Stimulated activated CD4-positive, alpha-beta T cell treated with anti-CD3 and anti-CD28 coated beads, TNF-alpha, amount 100 ng/mL, for 1 hour (primary cell): ENCODE measurements at places on chromosomes 2 and 18.

DNA sequence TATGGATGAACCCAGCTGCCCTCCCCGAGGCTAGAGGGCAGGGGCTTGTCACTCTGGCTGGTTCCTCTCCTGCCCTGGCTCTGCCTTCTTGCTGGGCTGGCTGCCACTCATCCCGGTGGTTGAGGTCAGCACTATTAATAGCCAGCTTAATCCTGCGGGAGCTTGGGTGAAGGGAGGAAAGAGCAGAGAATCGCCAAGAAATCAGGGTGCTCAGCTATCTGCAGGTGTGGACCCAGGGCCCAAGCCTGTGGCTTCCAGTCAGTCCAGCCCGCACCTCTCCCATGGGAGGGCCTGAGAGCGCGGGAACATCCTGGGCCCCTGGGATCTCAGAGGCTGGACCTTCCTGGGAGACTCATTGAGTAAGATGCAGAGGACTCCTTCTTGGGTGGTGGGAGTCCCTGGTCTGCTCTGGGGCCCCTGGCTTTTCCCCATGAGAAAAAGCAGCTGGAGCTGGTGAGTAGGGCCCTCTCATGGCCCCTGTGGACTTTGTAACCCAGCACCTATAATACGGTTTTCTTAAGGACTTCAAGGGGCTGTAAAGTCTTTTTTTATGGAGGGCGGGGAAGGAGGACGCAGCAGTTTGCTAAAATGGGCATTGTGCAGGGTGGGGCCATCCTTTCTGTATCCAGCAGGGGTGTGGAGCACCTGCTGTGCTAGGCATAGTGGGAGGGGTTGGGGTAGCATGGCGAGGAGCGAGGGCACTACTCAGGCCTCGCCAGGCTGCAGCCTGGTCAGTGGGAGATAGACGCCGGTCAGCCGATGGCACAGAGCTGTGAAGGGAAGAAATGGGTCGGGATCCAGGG is 27.4 kb upstream of the CNNM3 start:
- no peak for DNase-seq

DNA sequence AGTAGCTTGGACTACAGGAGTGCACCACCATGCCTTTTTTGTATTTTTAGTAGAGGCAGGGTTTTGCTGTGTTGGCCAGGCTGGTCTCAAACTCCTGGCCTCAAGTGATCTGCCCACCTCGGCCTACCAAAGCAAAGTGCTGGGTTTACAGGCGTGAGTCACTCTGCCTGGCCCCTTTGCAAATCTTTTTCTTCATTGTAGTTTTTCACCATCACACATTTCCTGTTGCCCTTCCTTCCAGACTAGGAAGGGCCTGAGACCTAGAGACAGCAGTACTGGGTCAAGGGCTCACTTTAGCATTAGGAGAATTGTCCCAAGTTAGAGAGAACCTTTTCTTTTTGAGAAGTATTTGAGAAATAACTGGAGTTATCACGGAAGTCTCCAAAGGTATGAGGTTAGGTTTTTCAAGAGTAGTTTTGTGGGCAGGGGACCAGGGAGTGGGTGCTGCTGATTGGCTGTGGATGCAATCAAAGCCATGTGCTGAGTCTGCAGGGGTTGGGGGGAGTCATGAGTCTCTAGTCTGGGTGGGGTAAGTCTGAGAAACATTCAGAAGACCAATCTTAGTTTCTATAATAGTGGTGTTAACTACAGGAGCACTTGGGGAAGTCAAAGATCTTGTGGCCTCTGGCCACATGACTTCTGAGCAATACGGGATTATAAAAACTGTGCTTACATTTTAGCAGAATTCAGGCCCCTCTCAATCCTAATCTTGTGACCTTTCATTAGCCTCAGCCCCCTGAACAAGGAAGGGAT is 23.7 kb downstream of the B3GNT2 start:
- DNase-seq, result no peak

DNA sequence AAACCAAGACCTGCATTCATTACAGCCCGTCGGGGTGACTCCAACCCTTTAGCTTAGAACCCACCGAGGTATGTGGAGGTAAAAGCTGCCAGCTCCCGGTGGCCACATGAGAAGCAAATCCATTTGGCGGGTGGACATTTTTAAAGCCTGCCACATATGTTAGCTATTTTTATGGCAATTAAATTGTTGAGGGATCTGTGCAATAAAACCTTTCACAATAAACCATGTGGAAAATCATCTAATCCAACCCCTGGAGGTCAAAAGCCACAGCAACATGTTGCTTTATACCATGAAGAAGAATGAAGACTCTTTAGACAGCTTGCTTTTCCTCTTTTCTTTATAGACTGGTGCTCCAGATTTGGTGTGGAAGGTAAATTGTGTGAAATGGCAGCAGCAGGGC is 176.3 kb downstream of the AGPS start:
- no peak for DNase-seq

DNA sequence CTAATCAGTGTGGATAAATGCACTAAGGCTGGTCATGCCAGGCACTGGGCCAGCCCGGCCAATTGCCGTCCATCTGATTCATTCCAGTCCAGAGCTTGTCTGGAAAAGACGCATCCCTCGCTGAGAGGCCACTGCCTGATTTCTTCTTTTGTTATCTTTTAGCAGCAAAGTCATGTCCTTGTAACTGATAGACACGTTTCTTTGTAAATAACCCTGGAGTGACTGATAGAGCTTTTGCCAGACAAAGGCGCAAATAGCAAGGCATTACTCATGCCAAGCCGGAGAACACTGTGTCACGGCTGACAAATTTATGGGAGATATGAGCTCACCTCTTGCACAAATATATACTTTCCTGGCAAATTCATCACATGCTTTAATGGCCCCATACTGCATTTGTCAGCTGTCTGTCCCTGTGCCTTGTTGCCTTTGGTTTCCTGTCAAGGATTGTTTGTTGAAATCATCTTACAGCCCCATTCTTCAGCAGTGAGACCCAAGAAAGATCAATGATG is 164.4 kb downstream of the ETAA1 start:
- DNase-seq, result no peak

GRCh38 chr2:132896073-132896472 is 226.1 kb upstream of the LYPD1 start:
- no peak for DNase-seq

- DNase-seq, result no peak
These were observed 32.3 kb downstream of the CARF start for GRCh38 chr2:202944408-202944807.

DNA sequence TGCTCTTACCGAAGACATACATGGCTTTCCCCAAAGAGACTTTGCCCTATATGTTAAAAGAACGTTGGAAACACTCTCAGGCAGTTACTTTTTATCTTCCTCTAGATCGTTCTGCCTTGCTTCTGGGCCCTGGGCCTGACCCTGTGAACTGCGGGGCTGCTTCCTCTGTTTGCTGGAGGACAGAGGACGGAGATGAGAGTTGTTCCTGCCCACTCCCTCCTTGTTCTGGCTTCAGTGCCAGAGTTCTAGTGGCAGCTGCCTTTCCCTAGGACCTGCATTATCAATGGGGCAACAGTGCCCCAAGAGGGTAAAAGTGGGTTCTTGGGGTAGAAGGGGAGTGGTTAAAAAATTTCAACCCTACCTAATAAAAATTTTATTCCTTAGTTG is 6.5 kb upstream of the FN1 start:
- no peak for DNase-seq

- DNase-seq, result no peak
These were observed 5.8 kb upstream of the MEIS1 start for GRCh38 chr2:66428986-66429612.

GRCh38 chr2:110682267-110682666 is 4.4 kb upstream of the BUB1 start:
- no peak for DNase-seq

GRCh38 chr18:36183987-36184386 is 3.3 kb upstream of the MOCOS start:
- DNase-seq, result no peak

DNA sequence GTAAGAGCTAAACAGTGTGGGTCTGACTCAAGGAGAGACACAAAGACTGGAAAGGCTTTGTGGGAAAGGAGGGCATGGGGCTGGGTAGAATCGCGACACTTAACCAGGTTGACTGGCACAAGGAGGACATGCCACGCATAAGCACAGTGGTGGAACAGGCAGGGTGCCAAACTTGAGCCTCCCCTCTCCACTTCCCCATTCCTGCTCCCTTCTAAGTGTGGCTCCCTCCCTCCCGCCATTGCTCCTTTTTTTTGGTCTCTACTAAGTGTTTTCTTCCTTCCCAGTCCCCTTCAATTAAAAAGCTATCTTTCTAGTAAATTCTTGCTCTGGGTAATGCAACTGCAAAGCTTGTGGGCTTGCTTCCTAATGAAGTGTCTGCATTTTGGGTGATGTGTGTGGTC is 40.3 kb upstream of the ZFP36L2 start:
- DNase-seq, result no peak

DNA sequence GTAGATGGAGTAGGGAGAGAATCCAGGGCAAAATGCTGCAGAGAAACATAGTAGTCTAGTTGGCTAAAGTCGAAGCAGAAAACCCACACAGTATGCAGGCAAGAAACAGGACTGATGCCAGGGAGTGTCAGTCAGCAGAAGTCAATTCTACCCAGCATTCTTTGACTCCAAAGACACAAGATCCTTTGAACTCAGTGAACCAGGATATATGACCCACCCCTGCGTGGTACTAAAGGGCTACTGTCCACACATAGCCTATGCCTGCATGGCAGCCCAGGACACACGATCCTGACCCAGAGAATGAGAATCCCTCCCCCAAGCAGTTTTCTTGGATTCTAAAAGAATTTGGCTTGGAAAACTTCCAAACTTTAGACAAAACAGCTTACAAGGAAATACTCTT is 42.5 kb downstream of the ALK start:
- DNase-seq, result no peak

DNA sequence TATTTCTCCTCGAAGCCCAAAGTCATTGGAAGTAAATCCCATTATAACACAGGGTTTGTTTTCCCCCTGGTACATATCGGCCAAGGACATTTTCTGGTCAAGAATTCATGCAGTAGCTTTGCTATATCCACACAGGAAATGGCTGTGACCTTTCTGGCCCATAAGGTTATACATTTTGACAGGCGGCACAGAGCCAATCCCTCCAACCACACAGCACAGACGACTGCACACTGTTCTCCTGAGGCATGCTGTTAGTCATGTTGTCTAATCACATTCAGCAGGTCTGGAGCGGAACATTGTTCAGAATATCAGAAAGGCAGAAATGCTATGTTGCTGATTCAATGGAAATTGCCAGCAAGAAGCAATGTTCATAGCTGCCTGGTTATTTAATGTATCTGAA is 742.3 kb upstream of the SLC8A1 start:
- no peak for DNase-seq

GRCh38 chr18:54822872-54823845 is 5.1 kb upstream of the RAB27B start:
- no peak for DNase-seq

DNA sequence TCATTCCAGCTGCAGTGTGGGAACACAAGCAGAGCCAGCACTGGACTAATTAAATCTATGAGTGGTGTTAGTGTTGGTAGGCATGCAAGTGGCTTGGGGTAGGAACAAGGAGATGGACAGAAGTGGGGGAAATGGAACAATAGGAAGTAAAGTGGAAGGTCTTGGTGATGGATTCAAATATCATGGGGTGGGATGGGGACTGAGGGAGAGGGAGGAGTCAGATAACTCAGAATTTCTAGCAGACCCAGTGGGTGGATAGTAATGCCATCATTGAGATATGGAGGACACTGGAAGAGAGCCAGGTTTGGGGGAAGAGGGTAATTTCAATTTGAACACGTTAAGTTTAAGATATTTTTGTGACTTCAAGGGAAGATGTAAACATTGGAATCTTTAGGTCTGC is 2.9 kb upstream of the LNPK start:
- DNase-seq, result no peak

GRCh38 chr18:76251691-76252090 is 243.4 kb downstream of the ZNF516 start:
- DNase-seq, result no peak

GRCh38 chr2:21559351-21559750 is 435.6 kb downstream of the TDRD15 start:
- DNase-seq, result no peak

DNA sequence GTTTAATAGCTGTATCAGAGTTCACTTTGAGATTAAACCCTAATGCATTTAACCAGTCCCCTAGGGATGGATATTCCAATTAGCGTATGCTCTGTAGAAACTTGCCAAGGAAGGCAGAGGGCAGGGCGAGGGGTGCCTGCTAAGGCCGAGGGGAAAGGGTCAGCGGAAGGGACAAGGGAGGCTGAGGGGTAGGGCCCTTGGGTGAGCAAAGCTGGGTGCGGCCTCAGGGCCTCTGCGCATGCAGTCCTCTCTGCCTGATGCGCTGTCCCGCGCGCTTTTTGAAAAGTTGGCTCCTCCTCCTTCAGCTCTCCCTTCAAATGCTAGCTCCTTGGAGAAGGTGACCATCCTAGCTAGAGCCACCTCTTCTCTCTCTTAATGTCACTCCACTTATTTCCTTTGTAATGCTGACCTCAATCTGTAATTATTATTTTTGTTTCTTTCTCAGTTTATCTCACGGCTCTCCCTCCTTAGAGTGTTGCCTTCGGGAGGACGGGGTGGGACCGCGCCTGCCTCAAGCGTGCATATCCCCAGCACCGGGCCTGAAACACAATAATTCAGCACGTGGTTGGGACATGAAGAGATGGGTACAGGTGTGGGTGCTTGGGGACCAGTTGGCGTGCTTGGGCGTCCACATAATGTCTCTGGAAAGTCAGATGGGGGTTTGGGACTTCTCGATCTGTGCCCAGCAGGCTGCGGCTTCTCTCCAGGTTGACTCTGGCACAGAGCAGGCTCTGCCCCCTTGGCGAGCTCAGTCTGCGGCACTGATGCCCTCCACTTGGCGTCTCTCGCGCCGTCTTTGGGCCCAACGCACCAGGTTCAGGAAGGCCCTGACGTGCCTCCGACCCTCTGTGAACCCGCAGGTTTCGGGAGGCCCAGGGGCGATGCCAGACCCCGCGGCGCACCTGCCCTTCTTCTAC is 10.0 kb downstream of the ZAP70 start:
- no peak for DNase-seq

DNA sequence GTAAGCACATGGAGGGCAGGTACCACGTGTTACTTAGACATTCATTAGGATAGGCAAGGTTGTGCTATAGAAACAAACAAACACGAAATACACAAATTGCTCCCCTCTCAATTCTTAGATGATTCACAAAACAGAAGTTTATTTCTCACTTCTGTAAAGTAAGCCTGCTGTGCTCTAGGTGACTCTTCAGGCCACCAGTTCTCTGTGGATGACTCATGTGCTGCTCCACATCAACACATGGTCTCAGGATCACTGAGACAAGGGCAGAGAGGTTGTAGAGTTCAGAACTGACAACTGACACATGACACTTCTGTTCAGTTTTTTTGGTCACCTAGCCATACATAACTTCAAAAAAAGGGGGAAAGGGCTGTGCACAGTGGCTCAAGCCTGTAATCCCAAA is 70.6 kb downstream of the DAW1 start:
- no peak for DNase-seq

- no peak for DNase-seq
These were observed 12.3 kb downstream of the ZEB2 start for GRCh38 chr2:144507441-144508171.

GRCh38 chr2:234458466-234458865 is 38.4 kb downstream of the ARL4C start:
- DNase-seq, result no peak
